ENCODE measurements at places on chromosomes 11 and 22.

- no peak for DNase-seq
These were observed 2.6 kb downstream of the CHRM1 start for GRCh38 chr11:62918531-62918930.

- no peak for DNase-seq
These were observed 73.1 kb upstream of the CLMP start for GRCh38 chr11:123268156-123268555.

- peak; percentile 87 for DNase-seq
These were observed 1.5 kb downstream of the JAM3 start for GRCh38 chr11:134070342-134070845.

GRCh38 chr11:61834278-61835048, 6.4 kb downstream of the FADS2 start:
- peak; percentile 68 for DNase-seq

- DNase-seq, result no peak
These were observed 6.8 kb downstream of the PPP6R3 start for GRCh38 chr11:68467201-68467834.

DNA sequence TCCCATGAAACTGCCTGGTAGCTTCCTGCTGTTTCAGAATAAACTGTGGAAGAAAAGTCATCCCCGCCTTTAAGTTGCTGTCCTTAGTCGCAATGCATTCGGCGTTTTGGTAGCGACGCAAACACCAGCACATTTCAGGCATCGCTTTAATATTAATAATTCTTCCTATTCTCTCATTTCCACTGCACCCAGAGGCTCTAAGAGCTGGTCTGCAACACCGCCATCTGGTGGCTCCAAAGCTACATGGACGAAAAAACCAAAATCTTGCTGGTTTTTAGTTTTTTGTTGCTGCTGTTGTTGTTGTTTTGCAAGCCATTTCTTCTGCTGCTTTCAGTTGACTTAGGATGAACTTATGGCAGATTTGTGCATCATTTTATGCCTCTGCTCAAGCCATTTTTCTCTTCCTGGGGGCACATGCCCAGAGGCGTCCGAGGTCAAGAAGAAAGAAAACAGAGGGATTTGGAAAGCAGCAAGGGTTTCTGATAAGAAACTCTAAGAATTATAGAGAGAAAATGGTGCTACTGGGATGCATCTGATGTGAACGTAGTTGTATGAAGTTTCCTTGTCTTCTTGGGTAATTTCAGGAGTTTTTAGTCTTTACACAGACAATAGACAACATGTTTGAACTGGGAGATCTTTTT, 345.4 kb upstream of the KIRREL3 start:
- DNase-seq, result peak; percentile 60

DNA sequence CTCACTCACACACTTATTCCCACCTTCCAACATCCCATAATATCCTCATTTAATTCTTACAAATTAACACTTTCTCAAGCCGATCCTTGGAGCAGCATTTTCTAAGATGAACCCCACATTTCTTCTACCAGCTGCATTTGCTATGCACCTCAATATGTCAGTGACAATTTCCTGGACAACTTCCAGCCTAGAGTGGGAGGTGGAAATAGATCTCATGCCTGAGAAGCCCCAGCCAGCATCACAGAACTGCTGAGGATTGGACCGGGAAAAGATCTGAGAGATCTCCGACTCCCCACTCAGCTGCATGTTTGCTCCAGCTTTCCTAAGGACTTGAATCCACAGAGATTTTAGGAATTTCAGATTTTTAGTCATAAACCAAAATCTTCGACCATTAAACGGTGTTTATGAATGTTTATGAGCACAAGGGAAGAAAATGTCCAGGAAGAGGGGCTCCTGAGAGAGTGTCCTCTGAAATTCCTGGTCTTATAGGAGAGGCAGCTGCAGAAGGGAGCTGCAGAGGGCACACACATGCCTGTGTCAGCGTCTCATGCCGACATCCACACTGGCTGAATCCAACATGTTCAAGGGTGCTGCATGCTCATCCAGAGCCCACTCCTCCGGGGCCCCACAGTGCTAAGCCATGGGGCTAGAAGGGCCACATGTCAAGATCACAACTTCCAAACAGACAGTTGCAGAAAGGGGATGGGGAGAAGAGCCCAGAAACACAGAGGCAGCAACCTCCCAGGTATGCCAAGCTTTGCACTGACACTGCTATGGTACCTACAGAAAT, 68.6 kb downstream of the MICAL3 start:
- DNase-seq, result no peak

GRCh38 chr11:87097582-87097981, 59.8 kb downstream of the TMEM135 start:
- DNase-seq, result peak; percentile 38

DNA sequence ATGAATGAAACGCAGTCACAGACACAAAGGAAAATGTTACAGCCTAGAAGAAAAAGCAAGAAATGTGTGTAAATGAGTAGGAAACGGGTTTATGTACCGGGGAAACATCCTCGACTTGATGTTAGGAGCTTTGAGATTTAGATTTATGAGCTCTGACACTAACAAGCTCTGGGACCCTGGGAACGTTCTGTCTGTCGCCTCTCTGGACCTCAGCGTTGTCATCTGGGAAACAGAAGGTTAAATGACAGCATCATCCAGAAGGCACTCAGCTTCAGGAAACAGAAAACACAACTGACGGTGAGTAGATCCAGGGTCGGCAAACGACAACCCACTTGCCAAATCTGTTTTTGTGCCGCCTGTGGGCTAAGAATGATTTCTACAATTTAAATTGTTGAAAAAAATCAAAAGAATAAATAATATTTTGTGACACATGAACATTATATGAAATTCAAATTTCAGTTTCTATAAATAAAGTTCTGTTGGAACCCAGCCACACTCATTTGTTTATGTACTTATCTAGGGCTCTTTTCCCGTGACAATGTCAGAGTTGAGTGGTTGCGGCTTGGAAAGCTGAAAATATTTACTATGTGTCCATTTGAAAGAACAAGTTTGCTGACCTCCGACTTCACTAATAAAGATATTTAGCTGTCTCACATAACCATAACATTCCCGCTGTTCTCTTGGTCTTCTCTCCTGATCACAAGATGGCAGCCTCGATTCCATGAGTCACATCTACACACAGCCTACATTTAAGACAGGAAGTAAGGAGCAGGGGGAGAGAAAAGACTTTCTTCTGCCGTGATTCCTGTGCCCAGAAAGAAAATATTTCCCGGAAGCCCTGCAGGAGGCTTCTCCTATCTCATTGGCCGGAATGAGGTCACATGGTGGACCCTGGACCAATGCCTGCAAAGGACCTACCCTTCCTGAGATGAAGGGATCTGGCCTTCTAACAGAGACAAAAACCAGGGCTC, 47.1 kb upstream of the SYT13 start:
- DNase-seq, result peak; percentile 78

DNA sequence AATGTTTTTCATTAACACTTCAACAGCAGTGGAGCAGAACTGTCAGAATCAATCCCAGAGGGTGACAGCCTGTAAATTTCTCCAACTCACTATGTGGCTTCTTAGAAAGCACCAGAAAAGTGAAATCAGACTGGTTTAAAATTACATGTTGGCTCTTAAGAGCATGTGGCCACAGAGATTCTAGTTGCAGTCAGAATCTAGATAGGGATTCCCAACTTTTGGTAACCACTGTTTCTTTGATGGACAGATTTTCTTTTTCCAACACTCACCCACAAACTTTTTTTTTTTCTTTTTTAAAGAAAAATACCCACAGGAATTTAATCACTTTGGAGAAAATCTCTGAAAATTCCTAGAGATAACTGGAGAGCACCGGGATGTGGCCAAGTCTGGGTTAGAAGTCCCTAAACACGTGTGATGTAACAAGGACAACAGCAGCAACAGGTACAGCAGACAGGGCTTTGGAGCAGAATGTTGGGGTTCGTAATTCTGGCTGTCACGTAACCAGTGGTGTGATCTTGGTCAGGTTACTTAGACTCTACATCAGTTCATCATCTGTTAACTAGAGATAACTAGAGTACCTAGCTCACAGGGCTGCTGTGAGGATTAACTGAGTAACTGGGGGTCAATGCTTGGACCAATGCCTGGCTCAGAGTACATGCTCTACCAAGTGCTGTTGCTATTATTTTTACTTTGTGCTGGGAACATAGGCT, 100.1 kb downstream of the NAT10 start:
- DNase-seq, result no peak

DNA sequence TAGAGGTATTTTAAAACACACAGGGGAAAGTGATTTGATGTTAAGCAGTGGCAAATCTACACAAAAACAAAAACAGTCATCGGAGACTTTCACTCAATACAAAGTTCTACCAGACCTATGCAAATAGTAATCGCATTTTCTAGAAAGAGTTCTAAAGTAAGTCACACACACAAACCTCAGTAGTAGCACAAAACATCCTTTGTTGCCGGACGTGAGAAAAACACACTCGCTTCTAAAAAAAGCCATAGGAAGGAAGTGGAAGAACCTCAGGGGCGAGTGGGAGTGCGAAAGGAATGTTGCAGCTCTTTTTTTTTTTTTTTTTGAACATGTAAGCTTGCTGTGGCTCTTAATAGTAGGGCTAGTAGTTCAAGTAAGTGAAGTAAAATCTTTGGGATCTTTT, 88.9 kb downstream of the MAML2 start:
- no peak for DNase-seq

DNA sequence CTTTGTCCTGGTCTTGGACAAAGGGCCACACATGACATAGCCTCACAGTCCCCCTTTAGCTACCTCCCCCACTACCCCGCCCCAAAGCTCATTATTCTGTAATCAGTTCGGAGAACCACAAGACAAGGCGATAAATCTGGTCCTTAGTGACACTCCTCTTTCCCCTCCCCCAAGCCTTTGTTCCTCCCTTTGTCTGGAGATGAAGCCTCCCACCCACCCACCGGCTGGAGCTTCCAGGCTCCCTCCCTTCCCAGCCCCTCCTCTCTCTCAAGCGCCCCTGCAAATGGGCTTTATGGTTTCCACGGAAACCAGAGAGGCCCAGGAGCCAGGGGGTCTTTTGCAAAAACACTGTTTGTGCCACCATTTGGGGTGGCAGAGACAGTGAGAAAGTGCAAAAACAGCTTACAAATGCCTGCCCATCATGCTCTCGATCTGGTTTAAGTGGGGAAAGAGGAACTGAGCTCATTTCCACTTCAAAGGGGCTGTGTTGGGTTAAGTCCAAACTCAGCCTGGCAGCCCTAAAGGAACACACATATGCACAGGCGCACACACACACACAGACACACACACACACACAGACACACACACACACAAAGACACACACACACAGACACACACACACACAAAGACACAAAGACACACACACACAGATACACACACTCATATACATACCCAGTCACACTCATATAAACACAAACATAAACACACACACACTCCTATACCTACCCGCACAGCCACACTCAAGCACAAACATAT, 23.5 kb downstream of the APLNR start:
- no peak for DNase-seq

DNA sequence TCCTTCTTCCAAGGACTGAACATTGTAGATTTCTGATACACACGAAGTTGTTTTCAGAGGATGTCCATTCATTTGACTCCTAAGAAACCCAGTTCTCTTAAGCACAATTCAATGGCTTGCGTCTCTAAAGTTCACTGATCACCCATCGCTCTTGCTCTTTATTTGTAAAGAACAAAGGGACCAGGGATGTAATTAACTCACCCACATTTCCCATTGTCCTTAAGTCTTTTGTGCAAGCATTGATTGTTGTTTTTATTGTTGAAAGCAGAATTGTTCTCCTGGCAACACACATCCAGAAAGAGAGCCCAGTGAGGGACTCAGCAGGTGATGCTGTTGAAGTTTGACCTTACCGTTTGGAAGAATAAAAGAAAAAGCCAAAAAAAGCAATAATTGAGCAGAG, 59.2 kb downstream of the SPON1 start:
- no peak for DNase-seq

DNA sequence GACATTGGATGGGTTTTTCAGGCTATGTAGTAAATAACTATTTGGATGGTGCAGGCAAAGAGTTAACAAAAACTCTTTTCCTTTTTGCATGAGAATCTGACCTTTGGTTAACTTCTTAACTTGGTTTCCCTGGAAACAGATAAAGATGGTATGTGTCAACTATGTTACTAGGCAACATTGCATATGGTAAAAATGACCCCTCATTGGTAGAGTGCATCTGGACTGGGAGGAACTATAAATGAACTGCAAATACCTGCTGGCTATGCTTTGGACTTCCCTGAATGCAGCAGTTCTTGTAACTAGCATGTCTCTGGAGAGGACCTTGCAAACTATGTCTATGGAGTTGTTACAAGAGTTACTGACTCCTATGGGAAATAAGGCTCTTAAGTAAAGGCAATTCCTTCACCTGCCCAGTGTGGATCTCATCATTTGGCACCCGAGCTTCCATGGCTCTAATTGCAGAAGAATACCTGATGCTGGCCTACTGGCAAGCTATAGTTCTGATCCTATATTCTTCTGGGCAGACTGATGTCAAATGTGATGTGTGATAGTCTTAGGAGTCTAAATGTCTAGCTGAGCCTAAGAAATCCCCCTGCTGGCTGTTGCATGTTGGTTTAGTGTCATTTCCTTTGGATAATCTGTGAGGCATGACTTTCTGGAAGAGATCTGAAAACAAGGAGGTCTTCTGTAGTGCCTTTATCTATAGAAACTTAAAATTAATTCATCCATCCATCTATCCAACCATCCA, 126.7 kb upstream of the MTMR2 start:
- no peak for DNase-seq

Measured in NCI-H526 treated with DMSO at 0.1 percent for 48 hours (cell line).